HTR-8/SVneo (cell line): ENCODE measurements at places on chromosomes 12 and 14.

- DNase-seq: no peak
Measured at GRCh38 chr14:74609721-74610120, 2.3 kb downstream of the LTBP2 start.

GRCh38 chr12:43004141-43004540 lies 414.6 kb upstream of the PRICKLE1 start:
- no peak for DNase-seq

GRCh38 chr12:88737838-88738472 lies 157.7 kb upstream of the KITLG start:
- DNase-seq: no peak

DNA sequence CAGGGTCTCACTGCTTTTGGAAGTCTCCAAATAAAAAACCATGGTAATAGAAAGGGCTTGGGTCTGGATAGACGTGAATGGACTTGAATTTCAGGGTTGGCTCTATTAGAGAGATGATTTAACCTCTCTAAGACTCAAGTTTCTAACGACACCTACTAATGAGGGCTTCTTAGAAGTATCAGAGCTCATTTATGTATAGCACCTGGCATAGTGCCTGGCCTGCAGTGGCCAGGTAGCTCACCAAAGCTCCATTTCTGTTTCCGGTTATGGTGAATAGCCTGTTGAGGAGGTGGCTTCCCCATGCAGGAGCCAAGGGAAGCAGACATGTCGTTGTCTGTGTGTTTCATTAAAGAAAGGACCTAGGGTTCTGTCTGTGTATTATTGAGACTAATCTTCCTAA lies 108.6 kb downstream of the ETV6 start:
- no peak for DNase-seq

GRCh38 chr12:76652402-76652801 lies 92.8 kb upstream of the OSBPL8 start:
- no peak for DNase-seq

DNA sequence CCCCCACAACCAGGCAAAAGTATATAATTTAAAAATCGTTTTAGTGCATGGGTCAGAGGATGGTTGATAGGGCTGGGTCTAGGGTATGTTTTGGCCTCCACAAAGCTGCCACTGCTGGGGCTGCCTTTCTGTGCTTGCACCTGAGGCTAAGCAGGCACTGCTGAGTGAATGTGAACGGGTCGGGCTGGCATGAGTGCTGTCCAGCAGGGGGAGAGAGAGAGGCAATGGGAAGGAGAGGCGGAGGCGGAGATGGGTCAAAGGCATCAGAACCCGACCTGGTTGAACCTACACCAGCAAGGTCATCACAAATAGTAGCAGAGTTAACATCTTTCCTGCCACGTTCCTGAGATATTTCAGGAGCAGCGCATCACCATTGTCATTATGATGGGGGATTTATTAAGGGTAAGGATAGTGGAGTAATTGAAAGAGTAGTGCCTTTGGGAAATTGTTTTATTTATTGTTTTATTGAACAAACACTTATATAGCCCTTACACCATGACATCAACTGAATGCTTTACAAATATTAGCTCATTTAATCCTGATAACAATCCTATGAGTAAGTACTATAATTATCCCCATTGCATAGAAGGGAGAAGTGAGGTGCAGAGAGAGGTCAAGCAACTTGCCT lies 5.8 kb upstream of the NRXN3 start:
- peak; percentile 21 for DNase-seq

DNA sequence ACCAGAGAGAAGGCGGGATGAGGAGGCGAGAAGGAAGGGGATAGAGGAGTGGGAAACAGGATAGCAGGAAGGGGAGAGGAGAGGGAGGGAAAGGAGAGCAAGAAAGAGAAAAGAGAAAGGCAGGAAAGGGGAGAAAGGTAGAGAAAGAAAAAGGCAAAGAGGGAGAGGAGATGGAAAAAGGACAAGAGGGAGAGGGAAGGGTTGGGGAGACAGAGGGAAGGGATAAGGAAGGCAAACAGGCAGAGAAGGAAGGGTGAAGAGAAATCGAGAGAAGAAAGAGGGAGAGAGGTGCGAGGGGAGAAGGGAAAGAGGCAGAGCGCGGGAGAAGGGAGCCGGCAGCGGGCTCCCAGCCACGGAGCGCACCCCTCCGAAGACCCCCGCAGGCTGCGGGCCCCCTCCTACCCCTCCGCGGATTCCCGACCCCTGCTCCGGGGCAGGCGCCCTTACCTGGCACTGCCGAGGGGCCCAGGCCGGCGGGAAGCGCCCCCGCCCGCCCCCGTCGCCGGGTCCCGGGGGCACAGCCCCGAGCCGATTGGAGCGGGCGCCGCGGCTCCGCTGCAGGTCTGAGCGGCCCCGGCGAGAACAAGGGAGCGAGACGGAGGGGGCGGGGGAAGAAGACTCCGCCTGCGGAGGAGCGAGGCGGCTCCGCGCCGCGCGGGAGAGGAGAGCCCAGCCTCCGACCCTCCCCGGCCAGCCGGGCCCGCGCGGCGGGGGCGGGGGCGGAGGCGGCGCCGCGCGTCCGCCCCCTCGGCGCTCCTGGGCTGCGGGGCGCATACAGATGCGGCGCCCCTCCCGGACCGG lies at the start of gene CDH24:
Gene CDH24, minus strand, starts transcription at position 565 of the 801 bp plus-strand sequence. CDS start 1,787 bp downstream, outside the sequence.
- DNase-seq: peak; percentile 49

DNA sequence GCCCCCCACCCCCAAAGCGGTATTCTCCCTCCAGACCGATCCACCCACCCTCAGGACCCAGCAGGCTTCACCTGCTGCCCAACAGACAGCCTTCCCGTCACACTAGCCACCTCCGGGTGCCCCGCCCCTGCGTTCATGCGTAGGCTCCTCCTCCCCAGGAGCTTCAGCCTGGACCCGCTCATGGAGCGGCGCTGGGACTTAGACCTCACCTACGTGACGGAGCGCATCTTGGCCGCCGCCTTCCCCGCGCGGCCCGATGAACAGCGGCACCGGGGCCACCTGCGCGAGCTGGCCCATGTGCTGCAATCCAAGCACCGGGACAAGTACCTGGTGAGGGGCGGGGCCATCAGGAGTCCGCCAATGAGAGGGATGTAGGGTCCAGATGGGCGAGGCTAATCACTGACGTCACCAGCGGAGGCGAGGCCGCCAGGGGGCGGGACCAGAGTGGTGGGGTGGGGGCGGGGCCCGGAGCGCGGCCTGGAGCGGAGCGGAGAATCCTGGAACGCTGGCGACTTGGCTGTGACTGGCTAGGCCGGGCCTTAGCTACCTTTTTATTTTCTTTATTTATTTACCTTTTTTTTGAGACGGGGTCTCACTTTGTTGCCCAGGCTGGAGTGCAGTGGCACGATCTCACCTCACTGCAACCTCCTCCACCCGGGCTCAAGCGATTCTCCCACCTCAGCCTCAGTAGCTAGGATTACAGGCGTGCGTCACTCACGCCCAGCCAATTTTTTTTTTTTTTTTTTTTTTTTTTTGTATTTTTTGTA lies 4.4 kb downstream of the TNS2 start:
- peak; percentile 83 for DNase-seq

GRCh38 chr12:90410962-90411361 lies 544.0 kb downstream of the CCER1 start:
- DNase-seq: no peak

- peak; percentile 84 for DNase-seq
Measured at GRCh38 chr14:105527826-105528585, 1.6 kb downstream of the TMEM121 start.

DNA sequence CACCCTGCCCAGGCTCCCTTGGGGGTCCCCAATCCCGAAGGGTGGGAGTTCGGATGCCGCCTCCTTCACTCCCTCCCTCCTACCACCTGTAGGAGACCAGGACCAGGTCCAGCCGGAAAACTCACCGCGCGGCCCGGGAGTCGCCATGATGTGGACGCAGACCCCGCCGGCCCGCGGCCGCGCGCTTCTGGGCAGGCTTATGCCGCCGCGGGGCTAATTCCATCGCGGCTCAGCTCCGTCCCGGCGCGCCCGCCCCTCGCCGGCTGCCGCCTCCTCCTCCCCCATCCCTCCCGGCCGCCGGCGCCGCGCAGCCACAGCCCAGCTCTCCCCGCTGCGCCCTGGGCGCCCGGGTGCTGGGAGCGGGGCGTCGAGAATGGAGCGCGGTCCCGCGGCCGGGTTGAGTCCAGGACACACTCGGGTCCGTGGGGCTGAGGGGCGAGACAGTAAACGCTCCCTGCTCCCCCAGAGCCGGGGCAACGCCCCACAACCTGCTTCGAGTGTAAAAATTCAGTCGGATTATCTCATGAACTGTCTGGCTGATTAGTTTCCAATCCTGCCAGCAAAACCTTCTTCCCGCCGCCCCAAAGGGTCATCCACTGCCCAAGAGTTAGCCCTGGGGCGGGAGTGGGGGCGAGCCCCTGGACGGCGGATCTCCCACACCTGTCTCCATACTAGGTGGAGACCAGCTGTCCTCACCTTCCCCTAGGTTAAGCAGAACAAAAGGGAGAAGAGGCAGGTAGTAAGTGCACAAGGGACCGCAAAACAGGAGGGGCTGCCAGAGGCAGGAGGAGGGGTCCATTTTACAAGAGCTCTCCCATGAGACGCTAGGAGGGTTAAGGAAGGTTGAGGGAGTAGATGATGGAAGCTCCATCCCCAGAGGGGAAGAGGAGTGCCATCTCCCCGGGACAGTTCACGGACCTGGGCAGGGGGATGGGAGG lies at the start of gene ANO2:
Gene ANO2, minus strand, starts transcription at position 189 of the 938 bp plus-strand sequence. Its CDS starts 42 bp downstream, at position 147.
- peak; percentile 41 for DNase-seq

DNA sequence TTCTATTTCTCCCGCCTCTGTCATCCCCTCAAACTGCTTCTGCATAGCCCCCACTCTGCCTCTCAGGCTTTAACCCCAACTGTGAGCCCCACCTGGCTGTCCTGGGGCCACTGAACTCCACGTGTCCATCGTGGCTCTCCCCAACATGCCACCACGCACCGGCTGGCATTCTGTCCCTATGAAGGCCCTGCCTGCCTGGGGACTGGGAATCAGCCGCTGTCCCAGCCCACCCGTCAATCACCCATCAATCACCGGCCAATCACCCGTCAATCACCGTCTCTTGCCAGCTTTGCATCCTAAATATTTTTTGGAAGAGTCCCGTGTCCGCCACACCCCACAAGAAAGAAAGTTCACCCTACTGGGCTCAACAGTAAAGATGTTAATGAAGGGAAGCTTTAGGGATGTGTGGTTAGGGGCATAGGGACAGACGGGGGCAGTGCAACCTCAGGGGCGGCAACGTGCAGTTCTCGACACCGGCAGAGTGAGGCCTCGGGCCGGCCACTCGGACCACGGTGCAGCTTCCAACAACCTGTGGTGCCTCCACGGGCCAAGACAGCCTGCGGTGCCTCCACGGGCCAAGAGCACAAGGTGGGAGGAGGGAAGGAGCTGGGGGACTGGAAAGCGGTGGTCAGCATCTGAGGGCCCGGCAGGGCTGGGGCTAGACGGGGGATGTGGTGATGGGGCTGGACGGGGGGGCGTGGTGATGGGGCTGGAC lies 85.6 kb downstream of the GALNT9 start:
- no peak for DNase-seq

GRCh38 chr14:24314377-24315193 lies 3.3 kb downstream of the LTB4R start:
- no peak for DNase-seq

- no peak for DNase-seq
Measured at GRCh38 chr12:3252450-3252891, 175.3 kb downstream of the TSPAN9 start.

DNA sequence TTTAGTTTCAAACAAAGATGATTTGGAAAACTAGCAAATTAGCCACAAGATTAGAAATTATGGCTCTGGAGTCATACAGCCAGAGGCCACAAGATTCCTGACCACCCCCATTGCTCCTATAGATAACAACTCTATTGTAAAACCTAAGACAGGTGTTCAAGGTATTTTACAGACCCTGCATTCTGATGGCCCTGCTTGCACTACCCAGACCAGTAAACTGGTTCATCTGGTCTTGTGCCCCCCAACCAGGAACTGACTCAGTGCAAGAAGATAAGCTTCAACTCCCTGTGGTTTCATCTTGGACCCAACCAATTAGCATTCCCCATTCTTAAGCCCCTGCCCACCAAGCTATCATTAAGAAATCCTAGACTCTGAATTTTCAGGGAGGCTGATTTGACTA lies 125.0 kb downstream of the CCDC60 start:
- no peak for DNase-seq

DNA sequence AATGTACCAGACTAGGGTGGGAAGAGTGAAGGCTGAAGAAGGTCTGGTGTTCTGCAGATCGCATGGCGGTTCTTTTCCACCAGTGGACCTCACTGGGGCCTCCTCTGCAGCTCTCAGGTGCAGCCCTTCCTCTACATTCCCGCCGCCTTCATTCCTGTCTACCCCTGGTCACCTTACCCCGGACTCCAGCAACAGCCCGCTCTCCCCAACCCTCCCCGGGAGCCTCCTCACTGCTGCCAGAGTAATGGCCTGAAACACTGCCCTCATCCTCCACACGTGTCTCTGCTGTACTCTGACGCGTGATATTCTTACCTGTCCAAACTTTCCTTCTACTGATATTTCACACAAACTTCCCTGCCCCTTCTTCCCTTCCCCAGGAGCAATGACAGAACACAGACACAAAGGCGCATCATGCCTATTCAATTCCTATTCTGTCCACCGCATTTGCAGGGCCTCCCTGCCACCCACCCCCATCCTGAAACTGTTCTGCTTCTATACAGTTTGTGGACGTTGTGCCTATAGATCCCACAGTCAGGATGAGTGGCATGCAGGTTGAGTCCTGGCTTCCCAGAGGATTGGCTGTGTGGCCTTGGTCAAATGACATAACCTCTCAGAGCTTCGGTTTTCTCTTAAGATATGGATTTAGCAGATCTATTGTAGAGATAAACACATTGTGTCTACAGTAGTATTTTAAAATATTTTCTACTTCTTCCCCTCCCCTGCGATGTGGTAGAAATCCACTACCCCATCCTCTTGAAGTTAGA lies 1.7 kb upstream of the NUAK1 start:
- DNase-seq: no peak

- DNase-seq: no peak
Measured at GRCh38 chr12:131353826-131354225, 357.1 kb upstream of the SFSWAP start.

- DNase-seq: no peak
Measured at GRCh38 chr12:57166971-57167371, 19.6 kb upstream of the LRP1-AS start.

GRCh38 chr12:58557171-58557570 lies 363.1 kb downstream of the LRIG3 start:
- no peak for DNase-seq

DNA sequence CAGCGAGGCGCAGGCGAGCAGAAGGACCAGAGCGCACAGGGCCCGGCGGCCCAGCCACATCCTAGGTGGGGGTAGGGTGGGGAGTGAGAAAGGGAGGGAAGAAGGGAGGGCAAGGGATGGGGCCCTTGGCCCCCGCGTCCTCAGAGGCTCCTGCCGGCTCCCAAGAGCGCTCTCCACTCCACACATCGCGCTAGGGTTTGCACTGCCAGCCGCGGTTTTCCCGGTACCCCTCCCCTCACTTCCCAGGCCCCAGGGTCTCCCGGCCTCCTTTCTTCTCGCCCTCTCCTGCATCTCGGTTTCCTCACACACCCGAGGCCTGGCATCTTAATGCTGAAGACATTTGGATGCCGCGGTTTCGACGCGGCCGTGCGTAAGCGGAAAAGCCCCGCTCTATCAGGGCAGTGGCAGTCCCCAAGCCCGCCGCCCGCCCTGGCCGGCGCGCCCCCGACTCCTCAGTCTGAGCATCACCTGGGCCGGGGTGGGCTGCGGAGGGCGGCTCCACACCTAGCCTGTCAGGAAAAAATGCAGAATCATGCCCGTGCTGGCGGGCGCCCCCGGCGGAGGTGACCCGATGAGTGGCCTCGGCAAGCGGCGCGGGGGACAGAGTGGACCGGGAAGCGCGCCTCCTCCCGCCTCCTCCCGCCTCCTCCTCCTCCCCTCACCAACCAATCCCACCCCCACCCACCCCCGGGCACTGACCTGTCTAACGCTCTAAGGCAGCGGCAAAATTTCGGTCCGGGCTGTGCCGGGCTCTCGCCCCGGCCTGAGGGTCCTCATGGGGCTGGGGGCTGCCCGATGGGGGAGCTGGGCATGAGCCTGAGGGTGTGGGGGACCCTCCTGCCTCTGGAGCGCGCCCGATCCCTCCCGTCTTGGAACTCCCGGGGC lies 686 bp downstream of the B4GALNT1 start:
- no peak for DNase-seq
